ENCODE measurements at places on chromosomes 2 and 18.

DNA sequence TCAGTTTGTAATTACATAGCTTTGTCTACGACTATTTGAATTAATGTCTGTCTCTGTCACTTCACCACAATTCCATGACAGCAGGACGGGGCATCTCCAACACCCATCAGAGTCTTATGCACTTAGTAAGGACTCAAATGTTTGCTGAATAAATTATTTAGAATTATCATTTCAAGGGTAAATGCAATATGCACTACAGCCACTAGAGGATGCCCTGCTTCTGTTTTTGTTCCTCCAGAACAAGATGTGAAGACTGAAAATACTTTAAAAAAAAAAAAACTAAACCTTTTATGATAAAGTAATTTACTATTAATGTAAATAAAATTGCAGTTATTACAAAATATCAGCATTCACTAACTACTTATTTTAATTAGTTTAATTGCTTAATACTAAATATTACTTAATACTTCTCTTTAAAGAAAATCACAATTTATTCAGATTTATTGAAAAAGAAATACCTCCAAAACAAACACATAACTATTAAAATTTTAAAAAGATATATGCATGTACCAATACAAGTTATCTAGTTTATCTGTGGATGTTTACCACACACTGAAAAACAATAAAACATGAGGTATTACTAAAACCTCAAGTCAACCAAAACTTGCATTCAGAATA is 3.2 kb downstream of the PIGN start:
- DNase-seq = no peak

DNA sequence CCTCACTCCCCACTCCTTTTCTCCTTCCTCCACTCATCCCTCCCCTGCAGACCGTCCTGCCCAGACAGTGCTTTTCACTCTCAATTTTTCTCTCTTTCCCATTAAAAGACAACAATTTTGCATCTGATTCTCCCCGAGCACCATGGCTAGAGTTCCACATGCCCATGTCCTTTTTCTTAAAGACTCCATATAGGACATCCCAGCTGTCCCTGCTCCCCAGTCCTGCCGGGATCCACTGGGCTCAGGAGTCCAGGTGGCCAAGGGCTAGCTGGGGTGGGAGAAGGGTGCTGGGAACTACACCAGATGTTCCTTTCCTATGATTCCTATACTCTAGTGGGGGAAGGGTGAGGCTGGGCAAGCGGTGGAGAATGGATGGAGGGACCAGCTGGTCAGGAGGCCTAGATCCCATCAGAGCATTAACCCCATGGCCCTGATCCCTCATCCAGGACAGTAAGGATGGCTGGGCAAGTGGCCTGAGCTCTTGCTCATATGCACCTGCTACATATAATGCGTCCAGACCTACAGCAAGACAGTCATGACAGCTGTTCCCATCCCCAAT is 52.8 kb upstream of the RMDN2 start:
- no peak for DNase-seq

DNA sequence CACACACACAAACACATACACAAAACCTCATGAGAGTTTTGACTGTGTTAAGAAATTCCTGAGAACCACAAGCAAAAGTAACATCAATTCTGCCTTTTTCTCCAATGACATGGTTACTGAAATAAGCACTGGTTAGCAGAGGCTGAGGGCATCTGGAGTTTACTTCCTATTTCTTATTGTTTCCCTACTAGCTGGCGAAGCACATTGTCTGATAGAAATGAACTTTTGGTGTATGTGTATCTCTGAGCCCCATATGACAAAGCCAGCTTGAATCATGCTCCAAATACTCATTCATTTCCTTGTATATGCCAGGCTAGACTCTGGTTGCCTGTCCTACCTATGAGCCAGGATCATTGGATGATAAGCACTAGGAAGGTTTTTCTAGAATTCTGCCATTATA is 203.1 kb downstream of the NCKAP5 start:
- no peak for DNase-seq

- DNase-seq = no peak
Measured at GRCh38 chr2:88036182-88036581, 19.4 kb downstream of the KRCC1 start.

DNA sequence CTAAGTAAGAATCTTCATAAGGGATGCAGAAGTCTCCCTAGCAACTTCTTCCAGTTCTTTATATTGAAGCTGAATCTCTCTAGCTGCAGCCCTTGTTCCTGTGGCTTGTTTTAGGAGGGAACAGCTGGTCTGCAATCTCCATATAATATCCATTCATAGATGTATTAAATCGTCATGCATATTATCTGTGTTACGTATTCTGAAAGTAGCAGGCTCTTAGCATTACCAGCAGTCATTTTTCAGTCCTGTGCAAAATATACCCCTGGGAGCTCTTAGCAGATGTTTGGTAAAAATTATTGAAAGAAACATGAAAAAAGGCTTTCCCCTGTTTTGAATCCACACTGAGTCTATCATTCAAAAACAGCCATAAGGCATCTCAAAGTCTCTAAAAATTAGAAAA is 385.3 kb downstream of the IRS1 start:
- DNase-seq = no peak

GRCh38 chr2:238060096-238060541 is 682 bp upstream of the SCLY start:
- no peak for DNase-seq

DNA sequence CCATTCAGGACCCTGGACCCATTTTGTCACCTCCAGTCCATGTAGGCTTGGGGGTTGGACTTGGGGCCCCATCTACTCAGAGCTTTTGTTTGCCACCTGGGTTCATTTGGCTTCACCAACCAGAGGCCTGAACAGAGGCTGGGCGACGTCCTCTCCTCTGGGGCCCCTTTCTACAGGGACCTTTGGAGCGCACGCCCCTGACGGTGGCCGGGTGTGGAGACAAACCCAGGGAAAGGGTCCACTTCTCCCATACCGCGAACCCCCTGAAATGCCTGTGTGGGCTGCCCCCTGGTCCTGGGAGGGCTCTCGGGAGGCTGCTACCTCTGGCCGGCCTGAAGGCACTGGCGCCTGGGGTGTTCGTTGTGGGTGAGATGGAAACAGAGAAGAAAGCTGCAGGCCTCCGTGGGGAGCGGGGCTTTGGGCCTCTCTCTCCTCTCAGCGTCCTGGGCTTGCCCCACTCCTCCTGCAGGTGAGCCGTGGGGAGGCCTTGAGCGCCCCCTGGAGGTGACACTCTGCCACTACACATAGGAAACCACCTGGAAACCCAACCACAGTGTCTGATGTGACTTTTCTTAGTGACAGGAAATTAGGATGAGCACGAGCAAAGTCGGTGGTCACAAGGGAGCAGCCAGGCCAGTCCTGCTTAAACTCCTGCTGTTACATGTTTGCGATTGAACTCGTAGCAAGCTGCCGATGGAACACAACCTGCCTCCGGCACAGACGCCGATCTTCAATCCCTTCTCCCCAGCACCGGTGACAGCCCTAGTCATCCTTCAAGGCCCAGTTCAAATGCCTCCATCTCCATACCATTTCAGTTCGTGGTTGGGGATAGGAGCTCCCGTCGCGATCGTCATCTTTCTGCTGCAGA is 12.0 kb upstream of the NTSR2 start:
- no peak for DNase-seq

DNA sequence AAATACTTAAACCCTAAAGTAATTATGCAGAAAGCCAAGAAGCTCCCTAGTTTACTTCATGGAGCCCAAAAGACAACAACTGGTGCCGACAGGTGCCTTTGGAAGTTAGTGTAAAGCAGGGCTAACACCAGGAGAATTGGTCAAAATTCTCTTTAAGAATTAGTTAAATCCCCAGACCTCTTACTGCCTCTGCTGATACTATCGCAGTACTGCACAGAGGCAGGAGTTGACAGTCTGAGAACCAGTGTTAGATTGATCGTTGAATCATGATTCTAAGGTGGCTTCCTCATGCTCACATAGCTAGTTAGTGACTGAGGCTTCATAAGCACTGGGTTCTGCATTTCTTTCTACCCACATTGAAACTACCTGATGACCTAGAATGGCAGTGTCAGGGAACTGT is 445.0 kb downstream of the XIRP2 start:
- no peak for DNase-seq

GRCh38 chr2:38192976-38193375 is 117.0 kb upstream of the CYP1B1 start:
- DNase-seq = no peak

- DNase-seq = no peak
Measured at GRCh38 chr18:7894592-7894991, 327.5 kb downstream of the PTPRM start.

GRCh38 chr2:56523816-56524215 is 340.0 kb downstream of the CCDC85A start:
- DNase-seq = no peak

DNA sequence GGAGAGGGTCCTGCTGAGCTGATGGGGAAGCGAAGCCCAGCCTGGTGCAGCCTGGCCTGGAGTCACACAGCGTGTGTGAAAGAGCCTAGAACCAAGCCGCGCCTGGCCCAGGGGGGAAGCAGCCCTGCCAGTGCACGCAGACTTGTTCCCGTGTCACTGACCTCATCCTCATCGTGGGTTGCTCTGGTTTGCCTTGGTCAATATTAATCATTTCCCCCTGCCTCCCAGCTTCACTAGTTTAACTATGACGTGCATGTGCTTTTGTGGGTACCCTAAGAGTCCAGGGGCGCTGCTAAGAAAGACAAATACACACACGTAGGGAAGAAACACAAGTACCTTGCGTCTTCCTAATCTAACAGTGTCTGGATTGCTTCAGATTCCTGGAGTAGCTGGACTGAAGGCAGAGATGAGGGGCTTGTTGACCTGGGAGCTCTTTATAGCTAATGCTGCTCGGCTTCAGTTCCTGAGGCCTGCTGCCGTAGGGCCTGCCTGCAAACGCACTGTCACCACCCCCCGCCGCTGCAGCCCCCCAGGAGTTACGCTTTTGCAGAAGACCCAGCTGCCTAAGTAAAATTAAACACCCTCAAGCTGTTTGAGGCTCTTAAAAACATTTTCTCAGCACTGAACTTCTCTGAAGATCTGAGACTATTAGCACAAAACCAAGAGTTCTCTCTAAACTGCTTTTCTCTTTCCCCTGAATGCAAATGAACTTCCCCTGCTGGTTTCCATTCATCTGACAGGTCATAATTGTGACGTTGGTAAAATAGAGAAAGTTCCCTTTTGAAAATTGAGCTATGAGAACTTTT is 159.2 kb downstream of the FAM210A start:
- DNase-seq = no peak

- DNase-seq = no peak
Measured at GRCh38 chr2:147623328-147623727, 221.5 kb upstream of the ACVR2A start.

- no peak for DNase-seq
Measured at GRCh38 chr2:204665207-204665606, 119.9 kb downstream of the PARD3B start.

GRCh38 chr2:15758848-15759247 is 167.2 kb downstream of the DDX1 start:
- DNase-seq = no peak

GRCh38 chr2:58539973-58540372 is 298.8 kb upstream of the FANCL start:
- no peak for DNase-seq

GRCh38 chr2:70431716-70432347 is 121.8 kb downstream of the TGFA start:
- no peak for DNase-seq

DNA sequence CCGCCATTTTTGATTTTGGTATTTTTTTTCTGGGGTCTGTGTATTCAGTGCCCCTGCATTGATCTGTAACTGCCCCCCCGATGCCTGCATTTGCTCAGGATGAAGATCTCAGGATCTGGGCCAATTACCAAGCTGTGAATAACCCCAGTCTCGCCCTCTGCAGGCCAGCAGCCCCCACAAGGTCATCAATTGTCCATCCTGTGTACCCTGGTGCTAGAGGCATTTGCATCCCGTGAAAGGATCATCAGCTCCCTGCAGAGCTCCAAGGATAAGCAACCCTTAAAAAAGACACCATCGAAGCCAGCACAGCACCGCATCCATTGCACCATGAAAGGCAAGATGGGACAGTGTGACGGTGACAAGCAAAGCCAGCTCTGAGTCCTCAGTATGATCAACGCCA is 154.1 kb upstream of the KLHL29 start:
- no peak for DNase-seq

GRCh38 chr2:8174641-8175257 is 507.1 kb upstream of the ID2 start:
- DNase-seq = no peak

DNA sequence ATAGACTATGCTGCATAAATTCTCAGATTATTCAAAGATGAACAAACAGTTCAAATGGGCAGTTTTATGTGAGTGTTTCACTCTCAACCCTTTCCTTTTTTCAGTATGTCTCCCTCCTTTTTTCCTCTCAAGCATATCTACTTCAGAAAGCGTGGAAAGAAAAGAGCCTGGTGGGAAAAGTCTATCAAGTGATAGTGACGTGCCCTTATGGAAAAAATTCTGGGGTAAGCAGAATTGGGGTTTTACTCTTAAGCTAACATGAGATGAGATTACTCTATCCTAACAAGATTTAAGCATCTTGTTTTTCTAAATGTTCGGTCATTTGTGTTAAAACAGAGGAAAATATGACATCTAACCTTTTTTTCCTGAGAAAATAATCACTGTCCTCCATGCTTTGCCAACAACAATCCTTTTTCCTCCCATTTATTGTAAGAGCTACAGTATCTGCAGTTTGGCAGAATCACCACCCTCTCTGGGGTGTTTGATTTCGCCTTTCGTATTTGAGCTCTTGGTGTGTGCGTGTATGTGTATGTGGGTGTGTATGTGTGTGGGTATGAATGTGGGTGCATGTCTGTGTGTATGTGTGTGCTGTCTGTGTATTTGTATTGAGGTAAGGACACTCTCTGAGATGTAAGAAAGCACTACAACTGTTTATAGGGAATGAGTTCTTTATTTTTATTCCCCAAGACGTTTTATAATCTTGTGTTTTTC is 143.9 kb upstream of the L3MBTL4 start:
- DNase-seq = no peak

GRCh38 chr2:101291973-101292372 is 16.5 kb downstream of the RNF149 start:
- no peak for DNase-seq

DNA sequence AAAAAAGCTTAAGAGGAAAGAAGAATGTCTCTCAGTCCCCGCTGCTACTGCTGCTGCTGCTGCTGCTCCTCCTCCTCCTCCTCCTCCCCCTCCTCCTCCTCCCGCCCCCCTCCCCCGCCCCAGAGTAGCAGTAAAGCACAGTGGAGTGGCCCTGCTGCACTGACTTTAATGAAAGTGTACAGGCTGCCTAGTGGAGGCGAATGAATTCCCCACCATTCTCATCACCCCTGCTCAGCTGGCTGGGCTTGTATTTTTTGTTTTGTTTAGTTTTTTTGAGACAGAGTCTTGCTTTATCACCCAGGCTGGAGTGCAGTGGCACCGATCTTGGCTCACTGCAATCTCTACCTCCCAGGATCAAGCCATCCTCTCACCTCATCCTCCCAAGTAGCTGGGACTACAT is 34.3 kb downstream of the GORASP2 start:
- no peak for DNase-seq

- DNase-seq = no peak
Measured at GRCh38 chr2:168166902-168167510, 80.4 kb downstream of the STK39 start.

DNA sequence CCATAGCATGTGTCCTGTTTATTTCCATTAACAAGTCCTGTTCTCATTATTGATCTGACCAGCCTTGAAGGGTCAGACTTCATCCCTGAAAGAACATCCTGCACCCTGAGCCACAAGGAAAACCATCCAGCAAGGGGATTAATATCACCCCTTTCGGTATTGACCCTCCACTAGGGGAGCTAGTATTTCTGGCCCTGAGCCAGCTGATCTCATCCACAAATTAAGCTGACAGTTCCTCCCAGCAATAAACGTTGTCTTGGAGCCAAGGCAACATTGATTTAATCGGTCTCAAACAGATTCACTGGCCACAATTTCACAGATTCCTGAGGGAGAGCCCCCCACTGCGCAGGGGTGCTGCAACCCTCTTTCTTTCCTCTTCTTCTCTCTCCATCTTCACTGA is 353.1 kb upstream of the FANCL start:
- no peak for DNase-seq
